ENCODE measurements at places on chromosomes 2 and 18.
A peak's percentile ranks its signal among the peaks of the same experiment; 100 is the strongest.

GRCh38 chr2:214050731-214051130, 360.1 kb upstream of the VWC2L start:
- no peak for DNase-seq

DNA sequence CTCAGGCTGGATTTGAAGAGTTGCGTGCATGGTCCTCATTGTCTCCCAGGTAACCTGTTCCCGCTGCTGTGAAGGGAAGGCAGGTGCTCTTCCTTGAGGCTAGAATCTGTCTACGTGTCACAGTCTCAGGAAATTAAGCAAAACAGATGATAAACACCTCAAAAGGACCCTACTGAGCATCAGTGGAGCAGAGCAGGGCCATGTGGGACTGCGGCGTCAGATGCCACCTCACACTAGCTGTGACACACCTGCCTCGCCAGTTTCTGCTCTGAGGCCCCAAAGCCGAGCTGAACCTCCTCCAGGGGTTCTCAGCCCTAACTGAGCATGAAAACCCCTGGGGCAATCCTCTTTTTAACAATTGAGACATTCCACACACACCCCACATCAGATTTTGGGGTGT, 2.0 kb downstream of the C2orf92 start:
- no peak for DNase-seq

DNA sequence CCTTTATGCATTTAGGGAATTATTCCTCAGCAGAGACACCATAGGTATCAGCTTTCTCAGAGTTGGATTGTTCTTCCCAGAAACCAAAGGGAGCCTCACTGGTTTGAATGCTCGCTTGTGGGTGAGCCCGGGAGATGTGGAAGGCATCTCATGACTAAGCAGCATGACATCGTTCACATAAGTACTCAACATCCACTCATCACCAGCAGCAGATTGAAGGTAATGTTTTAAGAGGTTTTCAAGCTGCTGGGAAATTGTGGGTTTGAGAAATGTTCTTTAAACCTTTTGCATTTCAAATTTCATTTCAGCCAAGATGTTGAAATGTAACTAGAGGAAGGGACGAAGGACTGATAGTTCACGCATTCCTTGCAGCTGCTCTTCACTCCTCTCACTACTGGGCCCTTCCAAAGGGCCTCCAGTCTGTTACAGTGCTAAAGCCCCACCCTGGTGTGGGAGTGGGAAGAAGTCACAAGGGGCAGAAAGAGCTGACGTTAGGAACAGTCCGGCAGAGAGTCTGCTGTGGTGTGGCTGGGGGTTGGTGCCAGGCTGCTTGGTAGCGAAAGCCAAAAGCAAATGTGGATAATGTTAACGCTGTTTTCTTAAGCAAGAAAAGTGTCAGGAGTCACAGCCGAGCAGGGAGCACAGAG, 324.5 kb upstream of the EPHA4 start:
- DNase-seq: peak; percentile 61

DNA sequence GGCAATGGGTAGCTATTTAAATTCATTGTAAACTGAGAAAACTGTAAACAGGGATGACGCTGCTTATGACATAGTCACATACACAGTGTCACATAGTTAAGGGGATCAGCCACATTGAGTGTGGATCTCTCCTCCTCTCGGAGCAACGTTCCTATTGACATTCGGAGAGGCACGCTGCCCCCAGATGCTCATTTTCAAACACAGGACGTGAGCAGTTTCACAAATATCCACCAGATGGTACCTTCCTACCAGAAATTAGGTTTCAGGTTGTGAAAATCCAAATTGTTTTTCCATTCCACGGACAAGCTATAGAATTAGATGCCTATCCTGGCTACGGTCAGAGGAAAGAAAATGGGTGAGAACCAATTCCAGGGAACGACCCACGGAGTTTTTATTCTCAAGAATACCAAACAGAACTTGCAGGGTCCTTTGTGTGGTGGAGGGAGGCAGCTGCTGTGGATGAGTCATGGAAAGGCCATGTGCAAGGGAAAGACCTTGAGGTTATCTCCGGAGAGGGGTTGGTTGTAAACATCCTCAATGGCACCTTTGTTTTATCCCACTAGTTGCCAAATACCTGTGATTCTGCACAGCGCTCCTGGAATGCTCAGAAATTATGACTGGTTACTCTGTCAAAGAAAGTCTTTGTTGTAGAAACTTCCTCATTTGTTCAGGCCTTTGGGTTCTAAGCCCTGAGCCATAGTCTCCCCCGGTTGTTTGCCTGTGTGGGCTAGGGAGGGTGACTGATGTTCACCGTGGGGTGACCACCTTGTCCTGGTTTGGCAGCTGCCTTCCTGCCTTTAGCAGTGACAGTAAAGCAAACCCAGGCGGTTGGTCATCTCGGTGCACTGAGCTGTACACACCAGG, 88.0 kb downstream of the ACTR3 start:
- DNase-seq: no peak

DNA sequence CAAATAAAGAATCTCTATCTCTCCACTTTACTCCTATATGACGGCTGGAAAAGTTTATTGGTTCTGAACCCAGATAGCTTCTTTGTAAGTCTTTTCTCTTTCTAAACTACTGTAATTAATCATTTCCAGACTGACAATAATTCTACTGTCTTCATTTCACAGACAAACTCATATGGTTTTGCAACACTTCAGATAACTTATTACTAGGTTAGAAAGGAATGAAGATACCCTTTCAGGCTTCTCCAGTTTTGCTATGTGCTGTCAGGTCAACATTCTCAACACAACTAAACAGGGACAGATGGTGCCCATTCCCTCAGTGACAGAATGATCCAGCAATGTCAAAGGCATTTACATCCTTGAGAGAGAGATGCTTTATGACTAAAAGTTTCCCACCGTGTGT, 198.5 kb upstream of the ITGA4 start:
- peak; percentile 90 for DNase-seq
